ENCODE measurements at places on chromosomes 12 and 14. TPM values are rescaled to one million over a fixed set of nuclear protein-coding genes. Genes with fewer than 3 reads are reported as not detected.

GRCh38 chr14:21308132-21308478, 28.2 kb downstream of the RPGRIP1 start:
- DNase-seq: no peak

DNA sequence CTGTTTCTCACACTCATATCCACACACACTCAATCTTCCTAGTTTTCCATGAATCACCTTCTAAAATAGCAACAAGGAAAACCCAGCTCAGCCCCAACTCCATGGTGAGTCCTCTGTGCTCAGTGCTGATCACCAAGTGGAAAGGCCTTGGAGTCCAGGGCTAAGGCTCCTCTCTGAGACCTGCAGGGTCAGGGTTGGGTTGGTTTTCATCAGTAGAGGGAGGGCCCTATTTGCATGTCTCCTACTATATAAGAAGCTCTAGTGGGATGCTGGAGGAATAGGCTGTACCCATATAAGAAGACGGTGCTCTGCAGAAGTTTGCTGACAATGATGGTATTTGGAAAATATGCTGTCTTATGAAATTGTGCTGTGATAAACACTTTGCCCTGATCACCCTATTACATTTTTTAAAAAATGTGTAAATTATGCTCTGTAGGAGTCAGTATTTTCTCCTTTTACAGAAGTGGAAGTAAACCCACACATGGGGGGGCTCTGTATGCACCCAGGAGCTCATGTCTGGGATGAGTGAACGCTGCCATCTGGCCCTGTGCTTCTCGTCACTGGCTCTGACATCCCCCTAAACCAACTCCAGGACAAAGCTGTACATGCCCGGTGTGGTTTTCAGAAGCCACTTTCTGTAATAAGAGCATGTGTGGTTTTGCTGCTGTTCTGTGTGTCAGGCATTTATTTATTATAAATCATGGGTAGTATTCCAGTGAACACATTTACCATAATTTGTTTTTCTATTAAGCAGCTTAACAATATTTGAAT, 536.3 kb downstream of the TMEM121 start:
- no peak for DNase-seq

GRCh38 chr14:82779301-82779700, 1245.6 kb upstream of the SEL1L start:
- no peak for DNase-seq

GRCh38 chr12:108969622-108970021, 51.2 kb downstream of the SVOP start:
- DNase-seq: no peak

DNA sequence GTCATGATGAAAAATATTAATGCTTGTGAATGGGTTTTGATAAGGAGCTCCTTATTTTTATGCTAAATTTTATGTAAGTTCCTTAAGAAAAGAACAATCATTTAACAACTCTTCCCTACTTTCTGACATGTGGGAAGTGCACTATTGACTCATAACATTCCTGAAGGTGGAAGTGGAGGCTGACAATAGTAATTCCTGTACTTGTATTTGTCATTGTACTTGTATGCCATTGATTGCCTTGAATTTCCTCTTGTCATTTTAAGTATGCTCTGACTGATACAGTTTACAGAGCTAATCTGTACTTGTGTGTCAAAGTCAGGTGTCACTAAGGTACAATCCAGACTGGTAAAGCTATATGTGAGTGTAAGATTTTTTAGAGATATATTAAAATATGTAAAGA, 440.0 kb downstream of the SLC16A7 start:
- no peak for DNase-seq

DNA sequence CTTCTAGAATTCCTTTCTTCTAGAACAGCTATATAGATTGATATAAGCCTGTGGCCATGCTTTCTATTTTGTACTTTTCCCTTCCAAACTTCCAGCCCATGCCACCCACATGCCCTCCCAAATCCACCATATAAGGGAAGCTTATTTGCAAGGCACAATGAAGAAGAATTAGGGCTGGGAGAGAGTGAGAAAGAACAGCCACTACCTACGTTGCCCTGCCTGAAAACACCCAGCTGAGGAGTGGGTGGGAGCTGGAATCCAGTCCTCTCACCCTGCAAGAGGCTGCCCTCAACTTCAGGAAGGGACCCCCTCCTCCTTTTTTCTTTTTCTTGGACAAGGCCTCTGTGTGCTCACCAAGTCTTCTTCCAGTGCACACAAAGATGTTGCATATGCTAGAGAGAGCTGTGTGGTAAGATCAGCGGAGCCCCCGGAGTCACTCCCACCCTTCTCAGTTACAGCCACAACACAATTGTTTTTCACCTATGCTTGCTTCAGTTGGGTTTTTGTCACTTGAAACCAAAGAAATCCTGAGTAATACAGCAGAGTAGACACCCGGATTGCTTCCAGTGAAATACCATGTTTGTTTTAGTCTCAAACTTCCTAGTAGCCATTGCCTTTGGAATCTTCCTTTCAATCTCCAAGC, 38.8 kb downstream of the CDKL1 start:
- DNase-seq: no peak

DNA sequence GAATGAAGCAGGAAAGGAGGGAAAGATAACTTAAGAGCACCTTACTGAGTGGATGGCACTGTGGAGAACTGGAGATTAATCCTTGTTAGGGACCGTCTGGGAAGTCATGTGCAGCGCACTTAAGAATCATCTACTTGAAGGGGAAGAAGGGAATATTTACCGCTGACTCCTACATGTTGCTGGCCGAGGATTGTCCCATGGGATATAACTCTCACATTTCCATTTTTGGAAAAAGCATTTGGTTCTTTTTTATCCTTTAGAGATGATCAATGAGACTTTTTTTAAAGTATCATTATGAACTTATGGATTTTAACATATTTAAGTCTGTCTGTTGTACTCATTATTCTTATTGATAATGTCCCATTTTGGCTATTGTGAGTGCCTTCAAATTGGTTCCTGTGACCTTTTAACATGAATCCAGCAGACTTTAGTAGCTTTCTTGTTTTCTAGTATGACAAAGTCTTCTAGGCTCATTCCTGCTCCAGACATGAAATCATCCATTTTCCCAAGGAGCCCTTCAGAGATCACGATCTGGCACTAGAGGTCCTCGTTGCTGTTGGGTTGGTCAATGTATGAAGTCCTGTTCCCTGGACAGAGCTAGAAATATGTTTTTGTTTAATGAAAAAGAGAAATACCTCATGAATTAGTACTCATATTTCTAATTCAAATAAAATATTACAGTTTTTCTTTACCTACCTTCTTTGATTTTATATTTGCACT, 20.2 kb upstream of the FAM234B start:
- no peak for DNase-seq

GRCh38 chr12:52251367-52252051, 18.5 kb downstream of the KRT7 start:
- DNase-seq: no peak

DNA sequence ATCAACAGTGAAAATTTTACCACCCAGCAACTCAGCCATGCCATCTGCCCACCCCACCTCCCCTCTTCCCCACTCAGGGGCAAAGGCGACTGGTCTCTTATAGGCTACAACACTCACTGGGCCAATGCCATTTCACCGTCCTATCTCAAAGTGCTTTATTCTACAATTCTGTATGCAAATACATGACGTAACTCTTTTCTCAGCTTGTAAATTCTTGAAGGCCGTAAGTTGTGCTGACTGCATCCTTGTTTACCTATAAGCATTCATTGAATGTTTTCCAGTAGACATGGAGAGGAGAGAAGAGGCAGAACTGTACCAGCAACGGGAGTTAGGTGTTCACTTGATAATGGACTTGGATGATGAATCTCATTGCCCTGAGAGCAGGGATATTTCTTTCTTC, 15.6 kb downstream of the BCL2L14 start:
- no peak for DNase-seq

GRCh38 chr12:77049767-77050353, 15.5 kb downstream of the E2F7 start:
- peak; percentile 79 for DNase-seq

DNA sequence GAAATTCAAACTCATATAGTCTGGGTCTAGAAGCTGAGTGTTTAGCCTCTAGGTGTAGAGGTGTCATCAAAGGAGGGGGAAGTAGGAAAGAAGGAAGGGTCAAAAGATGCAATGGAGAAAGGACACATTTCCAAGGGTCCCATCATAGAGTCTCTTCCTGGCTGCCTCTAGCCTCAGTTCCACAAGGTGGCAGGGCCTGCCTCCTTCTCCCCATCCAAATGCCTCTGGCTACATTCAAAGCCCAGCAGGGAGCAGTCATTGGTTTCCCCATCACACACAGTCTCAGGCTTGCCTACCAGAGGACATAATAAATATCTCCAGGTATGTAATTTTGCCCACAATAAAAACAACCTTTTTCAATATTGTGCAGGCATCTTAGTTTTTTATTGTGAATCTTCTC, 2.1 kb upstream of the CCT2 start:
- peak; percentile 24 for DNase-seq

DNA sequence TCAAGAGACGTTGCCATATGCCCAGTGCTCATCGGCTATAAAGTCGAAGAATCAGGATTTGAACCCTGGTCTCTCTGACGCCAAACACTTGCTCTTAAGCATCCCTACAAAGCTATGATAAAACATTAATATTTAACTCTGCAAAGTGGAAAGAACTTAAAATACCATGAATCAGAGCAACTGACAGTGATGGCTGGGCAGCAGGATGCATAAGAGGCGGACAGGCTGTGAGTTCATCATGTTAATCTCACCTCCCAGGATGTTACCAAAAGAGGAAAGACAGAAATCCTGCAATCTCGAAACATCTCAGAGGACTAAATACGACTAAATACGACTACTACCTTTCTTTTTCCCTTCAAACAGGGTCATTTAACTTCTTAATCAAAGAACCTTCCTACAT, 5.8 kb downstream of the DICER1 start:
- no peak for DNase-seq

DNA sequence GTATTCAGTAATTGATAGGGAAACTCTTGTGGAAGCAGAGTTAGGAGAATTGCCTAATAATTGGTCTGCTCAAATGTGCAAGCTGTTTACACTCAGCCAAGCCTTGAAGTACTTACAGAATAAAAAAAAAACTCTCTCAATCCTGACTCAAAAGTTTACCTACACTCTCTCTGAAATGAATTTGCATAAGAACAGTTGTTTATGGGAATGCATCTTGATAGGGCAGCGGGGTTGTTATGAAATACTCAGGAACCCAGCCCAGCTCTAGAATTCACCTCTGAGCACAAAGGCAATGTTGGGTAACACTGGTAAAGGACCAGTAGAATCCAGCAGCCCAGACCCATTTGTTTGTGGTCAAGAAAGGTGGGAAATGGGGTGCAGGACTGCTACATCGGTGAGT, 267.0 kb downstream of the CPNE8 start:
- no peak for DNase-seq

- DNase-seq: no peak
These were observed 40.8 kb downstream of the CCDC92 start for GRCh38 chr12:123931686-123932321.

DNA sequence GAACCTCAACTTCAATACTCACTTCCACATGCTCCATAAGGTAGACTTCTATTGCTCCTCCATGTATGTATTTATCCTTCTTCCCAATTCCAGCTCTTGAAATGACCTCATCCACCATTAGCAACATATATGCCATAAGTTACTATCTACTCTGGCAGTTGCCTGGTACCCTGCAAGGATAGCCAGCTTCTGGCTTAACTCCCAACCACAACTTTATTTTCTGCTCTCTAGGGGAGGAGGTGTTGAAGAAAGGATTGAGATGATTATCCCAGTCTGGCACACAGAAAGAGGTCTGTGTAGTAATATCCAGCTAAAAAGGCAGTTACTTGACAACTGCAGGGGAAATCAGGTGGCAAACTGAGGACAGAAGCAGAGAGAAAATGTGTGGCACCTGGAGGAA, 71.5 kb upstream of the MDM1 start:
- DNase-seq: no peak

GRCh38 chr12:913919-914698, 35.4 kb downstream of the RAD52 start:
- no peak for DNase-seq

DNA sequence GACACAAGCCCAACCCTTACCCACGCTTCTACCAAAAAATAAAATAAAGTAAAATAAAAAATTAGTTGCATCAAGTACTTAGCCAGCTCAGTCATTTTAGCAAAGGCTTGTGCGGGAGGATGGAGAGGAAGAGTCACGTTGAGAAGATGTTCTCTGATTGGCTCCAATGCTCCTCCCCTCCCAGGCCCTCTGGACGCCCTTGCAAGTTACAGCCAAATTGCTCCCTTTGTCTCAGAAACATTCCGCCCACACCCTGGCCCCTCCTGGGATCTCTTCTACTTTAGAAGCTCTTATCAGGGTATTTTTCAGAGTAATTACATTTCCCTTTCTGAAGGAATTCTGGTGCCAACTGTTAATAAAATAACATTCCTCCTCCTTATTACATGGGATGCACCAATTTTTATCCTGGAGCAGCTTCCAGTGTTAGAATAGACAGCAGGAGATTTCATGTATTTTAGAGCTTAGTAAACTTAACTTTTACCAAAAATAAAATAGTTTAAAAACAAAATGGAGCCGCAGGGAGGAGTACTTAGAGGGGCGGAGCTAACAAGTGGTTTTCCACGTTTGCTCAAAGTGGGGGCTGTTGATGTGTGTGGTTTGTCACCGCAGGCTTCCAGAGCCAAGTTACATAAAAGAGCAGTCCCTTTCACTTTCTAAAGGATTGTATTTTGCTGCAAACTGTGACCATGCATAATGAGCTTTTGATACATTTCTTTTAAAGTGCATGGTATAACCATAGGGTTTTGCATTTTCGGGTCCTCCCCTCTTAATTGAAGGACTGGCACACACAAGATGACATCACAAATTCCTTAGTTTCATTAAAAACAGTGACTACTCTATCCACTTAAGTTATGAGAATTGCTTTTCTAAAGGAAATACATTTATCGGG, 71.7 kb upstream of the RAP1B start:
- DNase-seq: no peak

DNA sequence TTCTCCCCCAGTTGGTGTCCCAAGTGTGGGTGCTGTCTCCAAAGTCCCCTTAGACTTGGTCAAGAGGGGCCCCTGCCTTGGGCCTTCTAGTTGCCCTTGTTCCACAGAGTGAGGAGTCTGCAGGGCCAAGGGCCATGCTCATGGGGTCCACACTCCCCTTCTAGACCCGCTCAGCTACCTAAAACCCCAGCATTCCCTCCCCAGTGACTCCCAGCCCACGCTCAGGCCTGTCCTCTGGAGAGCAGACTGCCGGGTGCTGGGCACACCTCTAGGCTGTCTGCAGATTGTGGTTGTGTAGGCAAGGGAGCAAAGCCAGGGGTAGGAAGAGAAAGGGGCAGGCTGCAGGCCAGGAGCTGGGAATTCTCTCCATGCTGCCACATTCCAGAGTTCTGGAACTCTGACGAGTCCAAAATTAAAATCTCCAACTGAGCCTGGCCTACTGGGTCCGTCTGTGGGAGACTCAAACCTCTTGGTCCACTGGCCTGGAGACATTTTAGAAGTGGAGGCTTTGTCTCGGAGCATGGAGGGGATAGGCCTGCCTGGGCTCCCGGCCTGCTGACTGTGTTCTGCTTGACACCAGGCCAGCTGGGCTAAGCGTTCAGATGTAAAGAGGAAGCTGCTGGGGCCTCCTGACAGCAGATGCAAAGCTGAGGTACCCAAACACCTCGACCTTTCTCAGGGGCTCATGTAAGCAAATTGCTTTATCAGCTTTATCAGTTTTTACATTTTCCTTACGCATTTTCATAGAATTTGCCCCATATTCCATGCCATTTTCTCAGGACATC, 13.7 kb upstream of the KRT5 start:
- DNase-seq: no peak

- DNase-seq: no peak
These were observed 39.6 kb upstream of the PIK3C2G start for GRCh38 chr12:18221726-18222125.

Gene CLEC2B
- 1.8 TPM for total RNA-seq

Gene CHGA
- total RNA-seq: 0.57 TPM

Gene MIPOL1
- total RNA-seq: not detected

Gene PLEKHD1
- 0.19 TPM for total RNA-seq

Gene PRIMA1
- not detected for total RNA-seq

Gene RERG
- not detected for total RNA-seq

Gene KLHDC1
- total RNA-seq: not detected

Gene KCNH3
- 0.57 TPM for total RNA-seq
